ENCODE measurements at places on chromosomes 3 and 15.

DNA sequence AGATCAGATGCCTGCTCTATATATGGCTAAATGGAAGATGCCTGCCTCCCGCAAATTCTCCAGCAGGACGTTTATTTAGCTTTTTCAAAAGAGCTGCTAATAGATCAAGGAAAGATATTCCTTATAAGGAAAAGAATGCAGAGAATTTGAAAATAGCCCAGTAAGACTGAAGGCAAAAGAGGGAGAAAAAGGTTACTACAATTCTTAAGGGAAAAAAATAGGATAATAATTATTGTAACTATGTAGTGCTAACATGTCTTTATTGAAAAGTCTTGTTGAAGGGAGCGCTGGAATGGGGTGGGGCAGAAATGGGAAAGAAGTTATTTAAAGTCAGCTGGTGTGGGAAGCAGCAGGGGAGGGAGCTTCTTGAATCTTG lies 2.9 kb downstream of the TPM1 start:
- H3K36me3 ChIP-seq = no peaks in the 10 kb centered on the region
- peaks cover 17% of the 10 kb centered on the region for H3K4me1 ChIP-seq
- peaks cover 82% of the 10 kb centered on the region for H3K27me3 ChIP-seq

DNA sequence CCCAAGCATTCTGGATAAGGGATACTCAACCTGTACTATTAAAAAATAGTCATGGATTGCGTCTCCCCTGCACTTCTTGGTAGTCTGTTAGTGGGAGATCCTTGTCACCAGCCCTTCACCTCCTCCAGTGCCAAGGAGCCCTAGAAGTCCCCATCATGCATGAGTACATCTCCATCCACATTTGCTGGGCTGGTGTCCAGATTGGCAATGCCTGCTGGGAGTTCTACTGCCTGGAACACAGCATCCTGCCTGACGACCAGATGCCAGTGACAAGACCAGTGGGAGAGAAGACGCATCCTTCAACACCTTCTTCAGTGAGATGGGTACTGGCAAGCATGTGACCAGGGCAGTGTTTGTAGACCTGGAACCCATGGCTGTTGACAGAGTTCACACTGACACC lies 85.7 kb downstream of the ADAMTSL3 start:
- no peak overlapping the region for H3K27ac ChIP-seq
- H3K4me3 ChIP-seq = no peak overlapping the region
- H3K36me3 ChIP-seq = no peaks in the 10 kb centered on the region
- no peaks in the 10 kb centered on the region for H3K27me3 ChIP-seq

DNA sequence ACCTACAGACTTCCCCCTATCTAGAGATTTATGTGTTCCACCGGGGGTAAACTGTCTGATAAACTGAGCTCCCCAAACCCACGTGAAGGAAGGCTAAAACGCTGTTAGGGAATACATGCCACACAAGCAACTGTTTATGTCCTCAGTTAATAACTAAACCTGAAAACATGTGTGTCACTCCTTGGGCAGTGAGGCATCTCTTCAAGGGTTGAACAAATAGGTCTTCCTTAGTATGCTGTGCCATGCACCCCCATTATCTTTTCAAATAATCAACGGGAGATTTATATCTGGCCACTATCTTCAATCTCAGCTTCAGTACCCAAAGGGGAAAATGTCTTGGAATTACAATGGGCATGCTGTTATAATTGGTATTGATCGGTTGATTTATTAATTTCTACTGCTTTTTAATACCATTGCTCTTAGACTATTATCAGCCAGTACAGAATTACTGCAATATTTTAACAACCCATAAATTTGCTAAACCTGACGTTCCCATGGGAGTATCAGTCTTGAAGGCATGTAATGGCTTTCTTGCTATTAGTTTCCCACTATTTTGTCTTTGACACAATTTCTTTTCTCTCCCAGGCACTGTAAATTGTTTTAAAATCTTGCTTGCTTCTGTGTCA lies 279.2 kb upstream of the P2RY1 start:
- H3K4me1 ChIP-seq = peaks cover 8% of the 10 kb centered on the region
- no peaks in the 10 kb centered on the region for H3K36me3 ChIP-seq
- H3K27me3 ChIP-seq = no peaks in the 10 kb centered on the region
- H3K27ac ChIP-seq = no peak overlapping the region
- H3K4me3 ChIP-seq = no peak overlapping the region

- no peak overlapping the region for H3K4me3 ChIP-seq
- H3K36me3 ChIP-seq = no peaks in the 10 kb centered on the region
- no peak overlapping the region for H3K27ac ChIP-seq
- peaks cover 16% of the 10 kb centered on the region for H3K27me3 ChIP-seq
These were observed 249.4 kb upstream of the KCNH8 start for GRCh38 chr3:18898911-18899310.

DNA sequence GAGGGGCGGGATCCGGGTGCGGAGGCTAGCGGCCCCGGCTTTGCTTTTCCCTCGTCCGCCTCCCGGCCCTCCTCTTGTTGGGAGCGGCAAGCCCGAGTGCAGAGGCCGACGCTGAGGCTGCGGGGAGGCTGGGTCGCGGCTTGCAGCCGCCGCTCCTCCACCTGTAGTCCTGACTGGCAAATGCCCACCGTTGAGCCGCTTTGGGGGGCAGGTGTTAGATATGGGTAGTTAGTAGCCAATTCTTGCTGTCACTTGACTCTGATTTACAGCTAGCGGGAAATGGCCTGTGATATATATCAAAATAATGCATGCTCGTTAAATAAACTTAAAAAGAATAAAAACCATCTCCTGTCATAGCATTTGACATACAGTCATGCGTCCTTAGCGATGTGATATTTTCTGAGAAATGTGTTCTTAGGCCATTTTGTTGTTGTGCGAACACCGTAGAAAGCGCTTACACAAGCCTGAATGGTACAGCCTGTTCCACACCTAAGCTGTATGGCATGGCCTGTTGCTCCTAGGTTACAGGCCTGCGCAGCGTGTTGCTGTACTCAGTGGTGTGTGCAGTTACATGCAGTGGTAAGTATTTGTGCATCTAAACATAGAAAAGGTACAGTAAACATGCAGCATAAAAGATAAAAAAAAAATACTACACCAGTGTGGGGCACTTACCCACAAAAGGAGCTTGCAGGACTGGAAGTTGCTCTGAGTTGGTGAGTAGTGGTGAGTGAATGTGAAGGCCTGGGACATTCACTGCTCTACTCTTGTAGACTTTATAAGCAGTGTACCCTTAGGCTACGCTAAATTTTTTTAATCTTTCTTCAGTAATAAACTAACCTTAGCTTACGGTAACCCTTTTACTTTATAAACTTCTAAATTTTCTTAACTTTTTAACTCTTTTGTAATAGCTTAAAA lies 873 bp downstream of the CAPN7 start:
- peak overlapping the region; percentile 87 for H3K4me3 ChIP-seq
- no peaks in the 10 kb centered on the region for H3K27me3 ChIP-seq
- peak overlapping the region; percentile 84 for H3K27ac ChIP-seq
- peaks cover 26% of the 10 kb centered on the region for H3K4me1 ChIP-seq
- DNase-seq = peak; percentile 20

GRCh38 chr3:102225407-102226132 lies 209.2 kb upstream of the ZPLD1 start:
- DNase-seq = no peak
- peaks cover 37% of the 10 kb centered on the region for H3K4me1 ChIP-seq
- no peak overlapping the region for H3K4me3 ChIP-seq
- no peak overlapping the region for H3K27ac ChIP-seq
- peaks cover 14% of the 10 kb centered on the region for H3K27me3 ChIP-seq

DNA sequence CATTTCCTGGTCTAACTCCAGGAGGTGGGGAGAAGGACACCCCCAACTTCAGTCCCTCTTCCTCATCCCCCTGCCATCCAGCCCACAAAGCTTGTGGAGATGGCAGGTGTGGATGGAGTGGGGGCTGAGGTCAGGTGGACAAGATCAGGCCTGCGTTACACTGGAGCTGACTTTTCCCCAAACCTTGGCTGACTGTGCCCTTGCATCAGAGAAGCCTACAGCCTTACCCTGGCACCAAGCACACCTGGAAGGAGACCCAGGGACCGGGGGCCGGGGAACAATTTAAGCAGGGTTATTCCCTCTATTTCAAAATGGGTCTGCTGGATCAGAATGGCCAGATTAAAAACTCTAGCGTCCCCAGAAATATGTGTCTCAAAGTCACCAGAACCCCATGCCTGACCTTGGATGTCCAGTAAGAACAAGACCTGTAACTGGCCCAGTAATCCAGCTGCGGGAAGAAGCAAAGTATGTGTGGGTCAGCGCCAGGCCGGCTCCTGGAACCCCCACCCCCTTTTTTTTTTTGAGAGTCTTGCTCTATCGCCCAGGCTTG lies 14.4 kb downstream of the TNK2 start:
- H3K36me3 ChIP-seq = peaks cover under 1% of the 10 kb centered on the region
- no peak for DNase-seq
- peaks cover 26% of the 10 kb centered on the region for H3K4me1 ChIP-seq
- no peaks in the 10 kb centered on the region for H3K27me3 ChIP-seq
- H3K27ac ChIP-seq = no peak overlapping the region

GRCh38 chr3:105328338-105328730 lies 38.4 kb upstream of the ALCAM start:
- no peak overlapping the region for H3K27ac ChIP-seq
- DNase-seq = no peak
- no peaks in the 10 kb centered on the region for H3K4me1 ChIP-seq
- H3K36me3 ChIP-seq = no peaks in the 10 kb centered on the region
- peaks cover 2% of the 10 kb centered on the region for H3K27me3 ChIP-seq

DNA sequence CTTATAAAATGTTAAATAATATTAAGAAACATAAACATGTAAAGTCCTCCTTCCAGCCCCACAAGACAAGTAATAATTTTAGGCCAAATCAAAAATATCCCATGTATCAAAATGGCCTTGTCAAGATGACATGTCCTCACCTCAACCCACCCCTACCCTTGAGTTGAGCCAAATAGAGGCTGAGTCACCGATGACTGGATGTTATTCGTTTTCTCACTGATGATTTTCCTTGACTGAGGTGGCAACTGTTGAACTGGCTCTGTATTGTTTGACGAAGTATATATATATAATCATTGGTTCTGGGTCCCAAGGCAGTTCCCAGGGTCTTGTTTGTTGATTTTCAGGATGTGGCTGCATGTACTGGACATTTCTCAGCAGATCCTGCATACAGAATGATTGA lies 75.3 kb downstream of the TMEM108 start:
- DNase-seq = no peak
- no peak overlapping the region for H3K4me3 ChIP-seq
- peaks cover 6% of the 10 kb centered on the region for H3K27me3 ChIP-seq
- H3K36me3 ChIP-seq = no peaks in the 10 kb centered on the region
- H3K4me1 ChIP-seq = no peaks in the 10 kb centered on the region

DNA sequence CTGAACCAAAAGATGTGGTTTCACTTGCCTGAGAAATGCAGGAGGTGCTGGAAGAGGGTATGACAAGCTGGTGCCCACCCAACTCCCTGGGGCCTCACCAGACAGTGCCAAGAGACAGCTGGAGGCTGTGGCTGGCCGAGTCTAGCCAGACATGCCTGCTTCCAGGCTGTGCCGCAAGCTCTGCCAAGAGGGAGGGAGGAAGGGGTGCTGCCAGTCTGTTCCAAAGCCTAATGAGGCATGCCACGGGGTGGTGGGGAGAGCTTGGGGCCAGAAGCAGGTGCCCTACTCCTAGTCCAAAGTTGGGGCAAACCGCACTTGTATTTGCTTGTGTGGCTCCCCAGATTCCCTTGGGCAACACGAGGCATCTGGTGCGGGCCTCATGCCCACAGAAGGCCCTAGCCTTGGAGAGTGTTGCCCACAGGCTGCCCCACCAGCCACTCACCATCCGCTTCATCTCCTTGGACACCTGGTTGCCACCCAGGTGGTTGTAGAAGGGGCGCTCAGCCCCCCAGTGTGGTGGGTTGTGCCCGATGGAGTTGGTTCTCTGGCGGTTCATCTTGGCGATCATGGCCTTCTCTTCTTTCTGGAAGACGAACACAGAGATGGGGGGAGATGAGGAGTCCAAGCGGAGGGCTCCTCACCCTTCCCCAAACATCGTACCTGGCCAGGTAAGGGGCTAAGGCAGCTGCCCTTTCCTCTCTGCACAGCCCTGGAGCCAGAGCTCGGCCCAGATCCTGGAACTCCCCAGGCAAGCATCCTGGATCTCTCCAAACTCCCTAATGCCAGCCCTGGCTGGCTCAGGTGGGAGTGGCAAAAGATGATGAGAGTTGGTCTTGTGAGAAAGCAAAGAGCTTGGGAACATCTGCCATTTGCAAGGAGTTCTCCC lies 123.4 kb downstream of the SEC22A start:
- DNase-seq = no peak
- no peak overlapping the region for H3K27ac ChIP-seq
- H3K27me3 ChIP-seq = no peaks in the 10 kb centered on the region
- H3K36me3 ChIP-seq = no peaks in the 10 kb centered on the region
- no peak overlapping the region for H3K4me3 ChIP-seq
- H3K4me1 ChIP-seq = no peaks in the 10 kb centered on the region

DNA sequence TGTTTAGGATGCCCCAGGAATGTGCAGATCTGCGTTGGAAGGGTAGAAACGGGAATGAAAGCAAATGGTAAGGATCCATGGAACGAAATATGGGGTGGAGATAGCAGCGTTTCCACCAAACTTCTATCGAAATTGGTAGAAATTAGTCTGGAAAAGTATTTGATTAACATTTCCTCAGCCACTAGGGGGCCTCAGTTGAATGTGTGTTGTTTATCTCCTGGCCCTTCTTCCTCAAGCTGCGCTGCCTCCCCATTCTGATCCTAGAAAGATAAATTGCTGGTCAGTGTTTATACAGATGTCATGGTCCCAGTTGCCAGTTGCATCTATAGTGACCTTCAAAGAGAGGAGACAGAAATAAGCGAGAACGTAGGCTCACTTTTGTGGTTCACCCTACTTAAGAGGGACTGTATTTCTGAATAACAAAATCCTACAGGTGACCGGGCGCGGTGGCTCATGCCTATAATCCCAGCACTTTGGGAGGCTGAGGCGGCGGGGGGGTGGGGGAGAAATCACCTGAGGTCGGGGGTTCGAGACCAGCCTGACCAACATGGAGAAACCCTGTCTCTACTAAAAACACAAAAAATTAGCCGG lies 457.1 kb downstream of the SQOR start:
- no peaks in the 10 kb centered on the region for H3K27me3 ChIP-seq
- H3K36me3 ChIP-seq = no peaks in the 10 kb centered on the region
- DNase-seq = no peak
- H3K27ac ChIP-seq = no peak overlapping the region

DNA sequence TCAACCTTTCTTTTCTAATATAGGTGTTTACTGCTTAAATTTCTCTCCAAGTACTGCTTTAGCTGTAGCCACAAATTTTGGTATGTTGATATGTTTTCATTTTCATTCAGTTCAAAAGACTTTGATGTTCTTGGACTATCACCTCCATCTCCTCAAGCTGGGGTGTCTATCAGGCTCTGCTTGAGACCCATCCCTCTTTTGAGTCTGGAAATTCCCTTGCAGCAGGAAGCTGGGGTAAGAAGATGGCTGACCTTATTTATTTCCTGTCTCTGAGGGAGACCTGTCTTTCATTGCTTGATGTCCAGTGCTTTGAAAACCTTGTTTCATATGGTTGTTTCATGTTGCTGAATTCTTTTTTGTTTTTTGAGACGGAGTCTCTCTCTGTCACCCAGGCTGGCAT lies 60.5 kb upstream of the ADPGK start:
- H3K27ac ChIP-seq = no peak overlapping the region
- H3K4me3 ChIP-seq = no peak overlapping the region
- no peaks in the 10 kb centered on the region for H3K36me3 ChIP-seq
